A375 (cell line): ENCODE measurements at places on chromosomes 12 and 14. TPM values are rescaled to one million over a fixed set of nuclear protein-coding genes. Genes with fewer than 3 reads are reported as not detected.

Gene PTCSC3
- total RNA-seq: not detected in 2 replicates

Gene MMP19
- 2.0 and 3.9 TPM in 2 replicates for total RNA-seq

Gene C14orf132
- 0.19 and 0.37 TPM in 2 replicates for total RNA-seq

Gene HELB
- 2.3 and 6.2 TPM in 2 replicates for total RNA-seq

Gene MUCL1
- not detected in 2 replicates for total RNA-seq

Gene TAC3
- total RNA-seq: not detected in 2 replicates

Gene HOTAIR
- total RNA-seq: 0.50 and 1.7 TPM in 2 replicates

Gene FGFR1OP2
- 44.7 and 57.7 TPM in 2 replicates for total RNA-seq

Gene ADAM21
- total RNA-seq: 0.04 and 0.19 TPM in 2 replicates

Gene SPX
- total RNA-seq: 1.2 and 2.4 TPM in 2 replicates

Gene SERPINA10
- total RNA-seq: not detected in 2 replicates

Gene LRIG3
- total RNA-seq: 43.7 and 52.2 TPM in 2 replicates

Gene IGF1
- not detected in 2 replicates for total RNA-seq

Gene CCDC38
- total RNA-seq: not detected in 2 replicates

Gene MSI1
- 0.19 TPM in 2 replicates for total RNA-seq

Gene BCL2L14
- total RNA-seq: not detected in 2 replicates

Gene FAM186B
- total RNA-seq: 1.2 and 1.7 TPM in 2 replicates

Gene KRT79
- total RNA-seq: 0.34 and 0.41 TPM in 2 replicates

Gene PTPN11
- total RNA-seq: 75.3 and 77.9 TPM in 2 replicates

Gene TSPAN19
- total RNA-seq: 0.08 and 0.49 TPM in 2 replicates

Gene DACT1
- 1.5 and 2.8 TPM in 2 replicates for total RNA-seq

Gene NRXN3
- 0.21 and 0.26 TPM in 2 replicates for total RNA-seq

Gene RND1
- 0.48 and 0.57 TPM in 2 replicates for total RNA-seq

Gene OAS1
- 9.7 and 10.7 TPM in 2 replicates for total RNA-seq

Gene PTGDR
- not detected in 2 replicates for total RNA-seq

Gene ADAMTS20
- total RNA-seq: 0.94 and 0.98 TPM in 2 replicates

Gene SLC2A3
- 22.3 and 24.0 TPM in 2 replicates for total RNA-seq

Gene MANSC1
- total RNA-seq: 7.0 and 10.2 TPM in 2 replicates

Gene NUAK1
- total RNA-seq: 3.4 and 5.5 TPM in 2 replicates

Gene MGST1
- 30.5 and 35.5 TPM in 2 replicates for total RNA-seq

Gene GCN1
- total RNA-seq: 107 and 150 TPM in 2 replicates

Gene KLRC1
- not detected in 2 replicates for total RNA-seq

Gene HAL
- total RNA-seq: 0.19 and 1.7 TPM in 2 replicates

Gene AICDA
- not detected in 2 replicates for total RNA-seq

Gene CCDC184
- total RNA-seq: 0.53 and 0.82 TPM in 2 replicates

Gene FOXJ2
- total RNA-seq: 8.2 and 8.6 TPM in 2 replicates

Gene AKAP5
- 0.60 and 0.61 TPM in 2 replicates for total RNA-seq

Gene MMP17
- 25.7 and 26.2 TPM in 2 replicates for total RNA-seq

Gene CRIP1
- 0.29 and 1.7 TPM in 2 replicates for total RNA-seq

Gene COX8C
- total RNA-seq: not detected in 2 replicates

Gene SLCO1A2
- 0.21 and 0.98 TPM in 2 replicates for total RNA-seq

Gene CCDC60
- total RNA-seq: not detected in 2 replicates

Gene IL22
- not detected in 2 replicates for total RNA-seq

Gene C12orf50
- not detected in 2 replicates for total RNA-seq

Gene NANOG
- total RNA-seq: not detected in 2 replicates

Gene ACSM4
- not detected in 2 replicates for total RNA-seq

Gene ANKRD33
- not detected in 2 replicates for total RNA-seq

Gene HVCN1
- total RNA-seq: 0.11 and 0.30 TPM in 2 replicates

Gene FAM90A1
- total RNA-seq: 0.53 and 0.61 TPM in 2 replicates
